ENCODE measurements at places on chromosomes 5 and 9.

GRCh38 chr5:52996979-52997378 is 7.8 kb downstream of the ITGA2 start:
- no peak for DNase-seq

- DNase-seq: no peak
Measured at GRCh38 chr5:35815089-35815936, 41.4 kb upstream of the IL7R start.

DNA sequence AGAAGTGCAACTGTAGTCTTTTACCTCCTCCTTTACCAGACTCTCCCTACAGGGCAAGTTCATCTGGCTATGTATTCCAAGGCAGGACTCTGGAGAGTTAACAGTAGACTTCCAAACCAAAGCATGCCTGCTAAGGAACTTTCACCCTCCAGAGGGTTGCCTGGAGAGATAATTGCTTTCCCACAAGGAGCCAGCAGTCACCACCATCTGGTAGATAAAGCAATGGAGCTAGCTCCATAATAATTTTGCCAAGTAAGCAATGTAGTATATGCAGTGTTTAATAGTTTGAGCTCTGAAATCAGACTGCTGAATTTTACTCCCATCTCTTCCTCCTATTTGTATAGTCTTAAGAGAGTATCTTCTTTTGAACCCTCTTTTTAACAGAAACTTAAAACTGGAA is 566.8 kb upstream of the PTGER4 start:
- no peak for DNase-seq

- no peak for DNase-seq
Measured at GRCh38 chr5:99973779-99974178, 561.4 kb upstream of the FAM174A start.

- no peak for DNase-seq
Measured at GRCh38 chr9:18215626-18216025, 258.3 kb upstream of the ADAMTSL1 start.

DNA sequence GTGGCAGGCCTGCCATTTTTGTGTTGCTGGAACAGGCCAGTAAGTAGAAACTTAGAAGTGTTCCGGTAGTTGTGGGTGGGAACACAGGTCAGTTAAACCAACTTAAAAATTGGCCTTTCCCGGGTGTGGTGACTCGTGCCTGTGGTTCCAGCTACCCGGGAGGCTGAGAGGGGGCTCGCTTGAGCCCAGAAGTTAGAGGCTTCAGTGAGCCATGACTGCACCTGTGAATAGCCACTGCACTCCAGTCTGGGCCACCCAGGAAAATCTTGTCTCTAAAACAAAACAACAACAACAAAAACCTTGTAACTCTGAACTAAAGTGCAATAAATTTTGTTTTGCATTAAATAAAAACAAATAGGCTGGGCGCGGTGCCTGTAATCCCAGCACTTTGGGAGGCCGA is 1.4 kb upstream of the NHP2 start:
- DNase-seq: no peak

GRCh38 chr9:109143881-109144562 is 23.0 kb downstream of the FRRS1L start:
- DNase-seq: no peak

- DNase-seq: no peak
Measured at GRCh38 chr5:28855626-28856025, 1817.2 kb upstream of the CDH9 start.

- no peak for DNase-seq
Measured at GRCh38 chr9:127776195-127776923, 2.1 kb downstream of the SH2D3C start.

DNA sequence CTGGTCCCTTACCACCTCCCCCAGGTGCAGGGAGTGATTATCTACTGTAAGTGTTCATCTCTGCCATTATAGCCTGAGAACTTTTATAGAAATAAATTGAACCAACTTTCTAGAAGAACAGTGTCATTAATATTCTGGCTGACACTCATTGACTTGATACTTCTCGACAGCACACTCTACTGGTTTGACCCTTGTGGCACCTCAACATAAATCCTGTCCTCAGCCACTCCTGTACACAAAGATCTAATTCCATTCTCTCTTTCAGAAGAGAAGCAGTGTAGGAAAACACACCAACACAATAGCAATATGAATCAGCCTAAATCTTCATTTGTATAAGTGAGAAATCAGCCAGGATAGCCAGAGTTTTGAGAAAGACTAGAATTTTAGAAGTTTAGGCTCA is 417.7 kb downstream of the TAF11L14 start:
- no peak for DNase-seq

- no peak for DNase-seq
Measured at GRCh38 chr5:162484986-162485385, 417.4 kb downstream of the GABRG2 start.

DNA sequence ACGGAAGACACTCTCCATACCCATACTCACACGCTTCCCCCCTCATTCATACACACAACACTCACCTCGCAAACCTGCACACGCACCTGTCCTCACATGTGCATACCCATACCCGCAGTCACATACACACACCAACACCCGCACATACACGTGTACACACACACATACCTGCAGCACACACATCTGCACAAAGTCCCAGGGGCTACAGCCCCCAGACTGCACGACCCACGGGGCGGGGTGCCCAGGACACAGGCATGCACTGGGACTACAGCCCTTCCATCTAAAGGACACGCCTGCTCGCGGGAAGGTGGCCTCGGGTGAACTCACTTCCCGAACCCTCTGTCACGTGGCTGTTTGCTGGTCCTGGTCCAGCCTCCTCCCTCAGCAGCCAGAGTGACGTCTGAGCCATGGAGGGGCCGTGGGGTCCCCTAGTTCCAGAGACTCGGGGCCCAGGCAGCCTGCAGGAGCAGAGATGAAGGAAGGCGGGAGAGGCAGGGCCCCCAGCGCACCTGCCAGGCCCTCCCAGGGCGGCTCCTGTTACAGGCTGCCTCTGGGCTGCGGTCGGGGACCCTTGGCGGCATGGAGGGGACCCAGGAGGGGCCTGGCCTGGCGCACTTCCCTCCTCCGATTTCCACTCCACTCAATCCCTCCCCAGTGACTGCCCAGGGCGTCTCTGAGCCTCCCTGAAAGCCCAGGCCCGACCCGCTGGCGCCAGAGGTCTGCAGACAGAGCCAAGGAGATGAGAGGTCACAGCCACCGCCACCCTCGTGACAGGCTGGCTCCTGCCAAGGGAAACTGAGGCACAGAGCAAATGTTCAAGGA is 8.1 kb downstream of the SLC12A7 start:
- DNase-seq: peak; percentile 33

DNA sequence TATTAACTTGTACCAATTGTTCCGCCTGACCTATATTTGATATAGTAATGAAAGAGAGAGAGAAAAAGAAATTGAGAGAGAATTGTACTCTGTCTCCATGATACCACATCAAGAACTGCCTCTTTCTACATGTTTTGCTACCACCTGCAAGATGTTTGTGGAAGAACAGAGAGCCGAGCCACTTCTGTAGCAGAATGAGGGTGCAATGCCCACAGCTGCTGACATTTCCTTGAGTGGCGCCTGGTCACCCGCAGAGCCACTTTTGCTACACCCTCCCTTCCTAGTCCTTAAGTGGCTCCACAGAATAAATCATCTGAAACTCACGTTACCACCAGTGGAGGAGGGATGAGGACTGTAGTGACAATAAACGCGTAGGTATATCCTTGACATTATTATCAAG is 17.1 kb upstream of the FAM81B start:
- DNase-seq: no peak

DNA sequence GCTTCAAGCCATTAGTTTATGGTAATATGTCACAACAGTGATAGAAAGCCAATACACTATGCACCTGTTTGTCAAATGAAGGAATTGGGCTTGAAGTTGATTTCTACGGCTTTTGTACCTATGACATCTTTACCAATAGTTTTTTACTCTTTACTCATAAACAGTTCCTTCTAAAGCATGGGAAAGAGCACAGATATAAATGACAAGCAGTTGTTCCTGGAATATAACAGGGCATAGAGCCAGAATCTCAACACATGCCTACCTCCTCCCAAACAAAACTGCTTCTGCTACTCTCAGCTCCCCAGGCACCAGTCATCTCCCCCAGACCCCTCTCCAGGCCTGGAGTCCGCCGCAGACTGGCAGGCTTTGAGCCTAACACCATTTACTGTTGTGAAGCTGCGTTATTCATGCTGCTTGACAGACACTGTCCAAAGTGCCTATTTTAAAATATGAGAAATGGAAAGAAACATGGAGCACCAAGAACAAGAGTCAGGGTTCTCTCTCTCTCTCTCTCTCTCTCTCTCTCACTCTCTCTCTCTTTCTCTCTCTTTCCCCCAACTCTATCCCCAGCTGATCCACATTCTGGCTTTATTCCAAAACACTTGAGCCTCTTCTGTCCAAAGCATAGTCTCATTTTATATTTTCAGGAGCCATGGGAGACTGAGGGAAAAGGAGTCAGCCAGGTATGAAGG is 111.6 kb downstream of the ADRB2 start:
- no peak for DNase-seq

GRCh38 chr9:89139455-89139854 is 39.2 kb downstream of the SHC3 start:
- no peak for DNase-seq
